ENCODE measurements at places on chromosomes 12 and 14. TPM values are rescaled to one million over a fixed set of nuclear protein-coding genes. Genes with fewer than 3 reads are reported as not detected.

DNA sequence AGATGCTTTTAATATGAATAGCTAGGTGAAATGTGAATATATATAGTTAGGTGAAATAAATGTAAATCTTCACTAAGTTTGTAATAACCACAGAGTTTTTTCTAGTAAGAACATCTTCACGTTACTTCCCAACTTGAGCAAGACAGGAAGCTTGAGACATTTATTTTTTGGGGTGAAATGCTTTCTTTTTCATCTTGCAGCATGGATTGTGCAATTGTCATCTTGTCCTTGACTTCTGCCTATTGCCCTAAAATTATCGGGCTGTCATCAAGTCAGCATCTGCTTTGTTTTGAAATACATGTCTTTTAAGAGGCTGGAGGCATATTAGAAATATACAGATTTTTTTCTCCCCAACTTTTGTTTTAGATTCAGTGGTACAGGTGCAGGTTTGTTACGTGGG, 433.9 kb downstream of the PCNX1 start:
- peaks cover 22% of the 10 kb centered on the region for H3K4me1 ChIP-seq
- no peak overlapping the region for H3K4me3 ChIP-seq
- peaks cover 3% of the 10 kb centered on the region for H3K36me3 ChIP-seq
- H3K27ac ChIP-seq = no peak overlapping the region
- no peak for DNase-seq

GRCh38 chr12:50925342-50925651, 27.0 kb upstream of the HIGD1C start:
- H3K4me3 ChIP-seq = peak overlapping the region; percentile 98
- H3K36me3 ChIP-seq = peaks cover 4% of the 10 kb centered on the region
- no peak for DNase-seq

- H3K36me3 ChIP-seq = no peaks in the 10 kb centered on the region
- no peak overlapping the region for H3K27ac ChIP-seq
- H3K27me3 ChIP-seq = no peaks in the 10 kb centered on the region
- no peak overlapping the region for H3K4me3 ChIP-seq
These were observed 2.3 kb downstream of the TCP11L2 start for GRCh38 chr12:106304797-106305196.

DNA sequence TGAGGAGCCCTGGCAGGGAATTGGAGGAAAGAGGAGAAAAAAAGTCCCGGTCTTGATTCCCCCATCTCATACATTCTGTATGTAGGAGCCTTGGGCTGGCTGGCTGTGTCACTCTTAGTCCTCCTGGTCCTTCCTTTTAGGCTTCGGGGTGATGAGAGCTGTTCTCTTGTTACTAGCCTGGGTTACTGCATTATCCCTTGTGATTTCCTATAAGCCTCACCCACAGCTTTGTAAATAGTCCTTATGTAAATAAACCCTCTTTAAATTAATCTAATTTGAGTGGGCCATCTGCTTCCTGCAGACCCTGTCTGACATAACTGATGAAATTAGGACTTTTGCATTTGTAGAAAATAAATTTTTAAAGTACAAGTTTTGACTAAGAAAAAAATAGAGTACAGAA, 19.2 kb downstream of the DNM1L start:
- H3K27ac ChIP-seq = no peak overlapping the region
- H3K36me3 ChIP-seq = peaks cover 27% of the 10 kb centered on the region

The APOF gene
- not detected for total RNA-seq

The HOXC5 gene
- 33.8 TPM for total RNA-seq

The DLK1 gene
- total RNA-seq = 1,080 TPM

The REP15 gene
- total RNA-seq = 2.3 TPM

Data from mesothelial cell of epicardium (in vitro differentiated cells).